ENCODE measurements at places on chromosomes 4 and X.

DNA sequence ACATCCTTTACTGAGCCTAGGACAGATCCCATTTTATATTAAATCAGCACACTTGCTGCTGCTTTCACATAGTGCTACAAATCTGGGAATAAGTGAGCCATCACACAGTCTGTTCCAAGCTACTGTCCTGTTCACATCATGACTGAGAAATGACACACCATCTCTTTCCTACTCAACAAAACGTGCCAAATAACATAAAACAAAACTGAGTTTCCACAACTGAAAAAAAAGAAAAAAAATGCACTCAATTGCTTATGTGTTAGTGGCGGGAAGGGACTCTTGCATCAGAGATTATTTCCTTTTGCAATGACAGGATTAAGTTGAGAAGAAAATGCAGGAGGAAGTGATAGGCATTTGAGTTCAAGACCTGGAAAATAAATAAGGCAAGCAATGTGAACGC, 109.0 kb downstream of the SHROOM4 start:
- DNase-seq, result no peak

- DNase-seq, result no peak
These were observed 14.5 kb upstream of the CCNA2 start for GRCh38 chr4:121838136-121838535.

- DNase-seq, result no peak
These were observed 73.1 kb downstream of the WFS1 start for GRCh38 chr4:6342530-6343293.

DNA sequence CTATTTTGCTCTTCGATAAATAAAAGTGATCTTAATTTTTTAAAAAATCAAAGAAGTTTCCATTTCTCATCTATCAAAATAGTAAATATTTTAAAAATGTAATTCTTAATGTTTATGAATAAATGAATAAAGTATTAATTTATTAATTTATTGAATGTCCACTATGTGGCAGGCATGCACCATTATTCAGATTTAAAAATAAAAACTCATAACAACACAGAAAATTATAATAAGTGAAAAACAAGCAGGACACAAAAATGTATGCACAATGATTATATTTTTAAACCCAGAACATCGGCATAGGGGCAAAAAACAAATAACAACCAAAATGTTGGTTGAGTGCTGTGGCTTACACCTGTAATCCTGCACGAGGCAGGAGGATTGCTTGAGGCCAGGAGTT, 5.3 kb upstream of the PYURF start:
- no peak for DNase-seq

GRCh38 chr4:156113138-156113765, 159.6 kb upstream of the CTSO start:
- no peak for DNase-seq

DNA sequence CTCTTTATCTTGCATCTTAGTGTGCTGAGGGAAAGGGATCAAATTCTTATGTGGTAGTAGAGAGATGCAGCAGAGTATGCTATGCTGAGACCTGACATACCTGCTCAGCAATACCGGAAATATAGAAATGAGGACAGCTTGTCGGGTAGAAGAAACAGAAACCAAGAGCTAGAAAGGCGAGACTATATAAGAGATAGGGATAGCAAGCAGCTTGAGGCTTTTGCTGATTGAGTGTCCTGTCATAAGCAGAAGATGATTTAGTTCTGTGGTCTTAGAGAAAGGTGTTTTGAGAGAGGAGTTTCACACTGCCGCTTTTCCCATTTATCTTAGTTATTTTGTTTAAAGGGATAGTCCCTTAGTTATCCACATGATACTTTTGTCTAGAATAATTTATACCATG, 31.7 kb downstream of the USP9X start:
- DNase-seq, result no peak

All from CD4-positive, alpha-beta T cell treated with Interleukin-6 for 4 hours (primary cell).